ENCODE measurements at places on chromosomes 16 and 17. TPM values are rescaled to one million over a fixed set of nuclear protein-coding genes. Genes with fewer than 3 reads are reported as not detected.

GRCh38 chr17:49362723-49363117 is 670 bp upstream of the ZNF652 start:
- DNase-seq, result no peak

DNA sequence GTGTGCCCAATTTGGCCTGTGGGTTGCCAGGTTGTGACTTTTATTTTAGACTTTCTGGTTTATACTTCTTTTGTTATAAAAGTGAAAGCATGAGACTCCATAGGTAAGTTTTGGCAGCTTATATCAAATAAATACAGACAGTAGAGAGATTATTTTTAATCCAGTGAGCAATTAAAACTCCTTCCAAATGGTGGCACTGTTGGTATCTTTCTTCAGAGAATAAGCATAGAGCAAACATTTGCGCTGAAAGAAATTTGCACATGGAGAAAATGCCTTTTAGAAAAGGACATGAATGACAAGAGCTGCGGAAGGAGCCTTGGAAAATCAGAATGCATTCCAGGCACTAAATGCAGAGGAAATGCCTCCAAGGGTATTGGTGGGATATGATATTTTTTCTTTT is 46.1 kb upstream of the DNAJA2 start:
- DNase-seq, result no peak

GRCh38 chr17:5131146-5131715 is 15.4 kb downstream of the USP6 start:
- no peak for DNase-seq

DNA sequence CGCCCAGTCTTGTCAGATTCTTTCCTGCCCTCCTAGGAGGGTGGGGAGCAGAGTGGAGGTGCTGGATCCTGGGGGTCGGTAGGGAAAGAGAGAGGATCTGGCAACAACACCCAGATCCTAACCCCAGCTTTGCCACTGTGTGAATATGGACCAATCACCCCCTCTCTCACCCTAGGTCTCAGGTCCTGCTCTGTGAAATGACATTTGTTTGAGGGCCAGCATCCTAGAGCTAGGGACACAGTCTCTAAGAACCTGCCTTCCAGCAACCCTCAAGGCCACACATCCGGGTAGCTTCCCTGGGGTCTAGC is 28.4 kb upstream of the MAP3K14 start:
- DNase-seq, result peak; percentile 26

- DNase-seq, result no peak
Measured at GRCh38 chr16:56830669-56831068, 34.3 kb upstream of the SLC12A3 start.

DNA sequence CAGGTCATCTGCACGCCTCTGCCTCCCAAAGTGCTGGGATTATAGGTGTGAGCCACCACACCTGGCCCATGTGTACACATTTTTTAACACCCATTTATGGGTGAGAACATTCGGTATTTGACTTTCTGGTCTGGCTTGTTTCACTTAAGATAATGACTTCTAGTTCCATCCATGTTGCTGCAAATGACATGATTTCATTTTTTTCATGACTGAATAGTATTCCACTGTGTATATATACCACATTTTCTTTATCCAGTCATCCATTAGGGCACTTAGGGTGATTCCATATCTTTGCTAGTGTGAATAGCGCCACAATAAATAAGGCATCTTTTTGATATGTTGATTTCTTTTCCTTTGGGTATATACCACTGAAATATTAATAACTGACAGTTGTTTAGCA is 5.6 kb downstream of the ALOX12B start:
- no peak for DNase-seq

- no peak for DNase-seq
Measured at GRCh38 chr17:1559047-1560043, 3.2 kb downstream of the PITPNA start.

- peak; percentile 74 for DNase-seq
Measured at GRCh38 chr16:2597560-2597902, 59.7 kb downstream of the PDPK1 start.

GRCh38 chr17:5533486-5534315 is 47.3 kb downstream of the MIS12 start:
- peak; percentile 66 for DNase-seq

DNA sequence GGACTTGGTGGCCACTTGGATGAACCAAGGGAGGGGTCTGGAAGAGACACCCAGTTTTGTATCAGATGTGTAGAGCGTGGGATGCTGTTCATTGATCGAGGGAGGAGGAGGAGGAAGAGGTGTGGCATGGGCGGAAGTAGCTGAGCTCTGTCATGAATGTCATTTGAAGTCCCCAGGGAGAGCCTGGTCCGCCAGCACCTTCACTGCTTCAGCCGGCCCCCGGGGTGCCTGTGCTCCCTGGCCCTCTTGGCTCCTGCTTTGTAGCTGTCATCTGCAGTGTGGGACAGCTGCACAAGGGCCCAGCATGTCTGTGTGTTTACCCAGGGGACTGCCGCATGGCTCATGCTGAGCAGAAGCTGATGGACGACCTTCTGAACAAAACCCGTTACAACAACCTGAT is 75.4 kb upstream of the RBL2 start:
- no peak for DNase-seq

- DNase-seq, result no peak
Measured at GRCh38 chr17:4313221-4314114, 49.7 kb upstream of the ANKFY1 start.

The LPCAT2 gene
- total RNA-seq, result 16.0 TPM

The COPZ2 gene
- 136 TPM for total RNA-seq

The MYH11 gene
- 1,932 TPM for total RNA-seq

The RASD1 gene
- 40.3 TPM for total RNA-seq

The PDIA2 gene
- total RNA-seq, result 0.86 TPM

The LAT gene
- total RNA-seq, result 11.4 TPM

The MT4 gene
- total RNA-seq, result not detected
